Thoracic aorta (tissue), 2 donors: ENCODE measurements at places on chromosomes 2 and 18. TPM values are rescaled to one million over a fixed set of nuclear protein-coding genes. Genes with fewer than 3 reads are reported as not detected.
A peak's percentile ranks its signal among the peaks of the same experiment; 100 is the strongest.

GRCh38 chr2:128347701-128348539, 29.3 kb upstream of the HS6ST1 start:
- no peak overlapping the region for H3K4me3 ChIP-seq
- H3K27me3 ChIP-seq, result no peaks in the 10 kb centered on the region
- no peaks in the 10 kb centered on the region for H3K36me3 ChIP-seq

- no peak for DNase-seq
- no peaks in the 10 kb centered on the region for H3K36me3 ChIP-seq
- H3K27me3 ChIP-seq, result no peaks in the 10 kb centered on the region
- H3K27ac ChIP-seq, result no peak overlapping the region
- no peaks in the 10 kb centered on the region for H3K4me1 ChIP-seq
These were observed 795.1 kb upstream of the ZEB2 start for GRCh38 chr2:145315053-145315452.

Gene NT5DC4
- total RNA-seq, result not detected

- no peak for DNase-seq
- H3K27ac ChIP-seq, result no peak overlapping the region
- H3K4me3 ChIP-seq, result no peak overlapping the region
These were observed 43.0 kb upstream of the SLC1A4 start for GRCh38 chr2:64945973-64946768.

Gene COMMD1
- total RNA-seq, result 51.1 TPM

Gene MYO7B
- total RNA-seq, result 0.14 TPM

DNA sequence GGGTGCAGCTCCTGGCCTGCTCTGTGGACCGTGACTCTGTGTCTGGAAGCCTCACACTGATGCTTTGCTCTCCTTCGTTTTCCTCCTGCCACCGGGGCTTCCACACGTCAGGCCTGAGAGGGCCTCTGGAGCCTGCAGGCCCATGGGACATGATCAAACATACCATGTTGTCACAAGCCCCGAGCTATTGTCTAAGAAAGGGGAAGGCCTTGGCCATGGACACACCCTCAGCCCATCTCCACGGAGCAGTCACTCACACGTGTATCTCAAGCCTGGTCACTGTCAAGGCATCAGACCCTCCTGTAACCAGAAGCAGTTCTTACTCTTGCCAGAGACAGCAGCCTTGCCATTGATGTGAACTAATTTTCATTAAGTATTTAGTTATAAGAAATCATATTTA, 814.1 kb upstream of the SALL3 start:
- H3K27ac ChIP-seq, result no peak overlapping the region
- no peaks in the 10 kb centered on the region for H3K27me3 ChIP-seq
- DNase-seq, result no peak
- H3K36me3 ChIP-seq, result no peaks in the 10 kb centered on the region

DNA sequence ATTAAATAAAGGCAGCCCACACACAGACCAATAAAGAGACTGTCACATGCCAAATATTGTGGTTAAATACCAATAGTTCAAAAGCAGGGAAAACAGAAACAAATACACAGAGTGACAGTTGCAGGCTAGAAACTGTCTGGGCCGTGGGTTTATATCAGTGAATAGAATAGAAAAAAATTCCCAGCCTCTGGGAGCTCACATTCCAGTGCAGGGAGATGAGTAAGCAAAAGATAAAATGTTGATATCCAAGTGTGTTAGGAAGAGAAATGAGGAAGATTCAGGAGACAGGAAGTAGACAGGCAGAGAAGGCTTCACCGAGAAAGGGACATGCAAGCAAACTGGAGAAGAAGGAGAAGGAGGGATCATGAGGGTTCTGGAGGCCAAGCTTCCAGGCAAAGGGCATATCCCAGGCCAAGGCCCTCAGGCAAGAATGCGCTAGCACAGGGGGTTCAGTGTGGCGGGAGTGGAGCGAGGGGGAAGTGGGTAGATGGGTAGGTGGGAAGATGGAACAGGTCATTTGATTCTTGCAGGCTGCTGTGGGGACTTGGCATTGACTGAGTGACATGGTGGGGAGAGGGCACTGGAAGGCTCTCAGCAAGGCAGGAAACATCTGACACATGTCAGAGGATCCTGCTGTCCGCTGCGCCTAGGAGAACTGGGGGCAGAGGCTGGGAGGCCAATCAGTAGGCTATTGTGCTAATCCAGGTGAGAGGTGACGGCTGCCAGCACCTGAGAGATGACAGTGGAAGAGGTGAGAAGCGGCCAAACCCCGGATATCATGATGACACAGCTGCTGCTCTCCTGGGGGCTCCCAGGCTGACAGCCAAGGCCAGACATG, 89.2 kb downstream of the ZBTB7C start:
- no peak for DNase-seq
- no peaks in the 10 kb centered on the region for H3K27me3 ChIP-seq
- no peaks in the 10 kb centered on the region for H3K36me3 ChIP-seq
- no peaks in the 10 kb centered on the region for H3K4me1 ChIP-seq
- H3K27ac ChIP-seq, result no peak overlapping the region

DNA sequence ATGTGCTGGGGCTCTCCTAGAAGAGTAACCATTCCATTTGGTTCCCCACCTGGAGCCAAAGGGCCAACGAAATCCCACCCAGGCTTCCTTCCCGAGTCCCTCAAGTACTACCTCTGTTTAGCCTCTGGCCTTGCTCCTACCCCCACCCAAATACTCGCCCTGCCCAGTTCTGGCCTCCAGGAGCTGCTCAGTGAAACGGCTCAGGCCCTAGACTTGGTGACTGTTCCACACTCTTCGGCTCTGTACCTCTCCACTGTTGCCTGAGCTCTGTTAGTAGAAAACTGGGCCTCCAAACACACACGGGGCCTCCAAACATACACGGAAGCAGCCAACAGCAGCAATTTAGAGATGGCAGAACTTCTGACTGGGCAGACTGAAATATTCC, 4.2 kb downstream of the OTX1 start:
- no peak overlapping the region for H3K27ac ChIP-seq
- H3K4me1 ChIP-seq, result peaks cover 37% of the 10 kb centered on the region
- H3K27me3 ChIP-seq, result peaks cover 43% of the 10 kb centered on the region
- H3K4me3 ChIP-seq, result peak overlapping the region; percentile 63
- no peak for DNase-seq

DNA sequence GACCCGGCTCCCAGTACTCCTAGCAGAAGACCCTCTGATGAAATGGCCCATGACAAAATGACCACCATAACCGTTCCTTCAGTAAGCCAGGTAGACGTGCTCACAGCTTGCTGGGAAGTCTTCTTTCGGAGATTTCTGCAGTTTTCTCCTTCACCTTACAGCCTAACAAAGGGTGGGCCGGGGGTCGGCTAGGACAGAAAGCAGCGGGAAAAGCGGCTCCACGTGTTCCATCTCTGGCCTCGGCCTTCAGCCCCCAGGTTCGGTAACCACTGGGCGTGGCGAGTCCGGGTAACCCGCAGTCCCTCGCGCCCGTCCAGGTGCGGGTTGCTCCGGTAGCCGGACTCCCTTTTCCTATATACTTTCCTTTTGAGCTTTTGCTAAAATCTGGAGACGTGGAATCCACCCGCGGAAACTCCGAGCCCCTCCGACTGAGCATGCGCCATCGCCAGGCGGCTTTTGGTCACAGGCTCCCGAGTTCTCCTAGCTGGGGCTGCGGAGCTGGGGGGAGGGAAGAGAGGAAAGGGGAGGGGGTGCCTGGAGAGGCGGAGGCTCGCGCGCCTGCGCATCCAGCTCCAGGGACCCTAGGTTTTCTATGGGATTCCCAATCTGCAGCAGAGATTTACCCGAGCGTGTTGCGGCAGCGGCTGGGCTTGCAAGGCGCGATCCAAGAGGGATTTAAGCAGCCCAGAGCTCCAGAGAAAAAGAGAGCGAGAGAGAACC, at the start of gene VSNL1:
VSNL1 (plus strand) TSS at position 604 of the 720 bp plus-strand sequence. CDS start 51,379 bp downstream, outside the sequence.
- H3K27ac ChIP-seq, result no peak within 1 kb of the TSS
- DNase-seq, result peak; percentile 5
- no peaks in the 10 kb centered on the region for H3K4me1 ChIP-seq
- no peaks in the 10 kb centered on the region for H3K27me3 ChIP-seq
- peak within 1 kb of the TSS; percentile 70 for H3K4me3 ChIP-seq

Gene ASB18
- not detected for total RNA-seq

DNA sequence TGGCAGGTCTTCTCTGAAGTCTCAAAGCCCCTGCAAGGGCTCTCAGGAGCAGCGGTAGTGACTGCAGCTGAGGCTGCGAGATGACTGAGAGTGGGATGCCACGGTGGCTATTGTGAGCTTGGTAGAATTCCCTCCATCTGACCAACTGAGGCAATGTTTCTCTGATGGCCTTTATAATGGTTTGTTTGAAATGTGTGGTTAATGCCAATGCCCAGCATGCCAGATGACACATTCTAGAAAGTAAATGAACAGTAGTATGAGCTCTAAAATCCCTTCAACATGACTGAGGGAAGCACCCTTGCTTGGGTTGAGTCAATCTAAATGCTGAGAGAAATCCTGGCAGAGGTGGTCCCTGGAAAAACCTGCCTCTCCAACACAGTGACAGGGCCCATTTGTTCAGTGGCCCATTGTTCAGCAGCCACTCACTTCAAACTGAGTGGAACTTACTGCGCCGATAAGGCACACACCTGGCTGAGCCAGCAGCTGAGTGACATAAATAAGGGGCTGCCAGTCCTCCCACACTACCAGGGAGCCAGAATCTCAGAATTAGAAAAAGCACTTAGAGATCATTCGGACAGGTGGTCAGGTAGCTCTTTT, 31.7 kb downstream of the SULT1C2 start:
- no peaks in the 10 kb centered on the region for H3K4me1 ChIP-seq
- no peak overlapping the region for H3K27ac ChIP-seq
- DNase-seq, result no peak
- no peaks in the 10 kb centered on the region for H3K27me3 ChIP-seq
- H3K36me3 ChIP-seq, result no peaks in the 10 kb centered on the region
- H3K4me3 ChIP-seq, result no peak overlapping the region

Gene ZNF892
- total RNA-seq, result 7.6 TPM

- no peaks in the 10 kb centered on the region for H3K4me1 ChIP-seq
- H3K4me3 ChIP-seq, result no peak overlapping the region
- H3K36me3 ChIP-seq, result no peaks in the 10 kb centered on the region
- no peaks in the 10 kb centered on the region for H3K27me3 ChIP-seq
- H3K27ac ChIP-seq, result no peak overlapping the region
These were observed 134.8 kb upstream of the THUMPD2 start for GRCh38 chr2:39913648-39914461.

DNA sequence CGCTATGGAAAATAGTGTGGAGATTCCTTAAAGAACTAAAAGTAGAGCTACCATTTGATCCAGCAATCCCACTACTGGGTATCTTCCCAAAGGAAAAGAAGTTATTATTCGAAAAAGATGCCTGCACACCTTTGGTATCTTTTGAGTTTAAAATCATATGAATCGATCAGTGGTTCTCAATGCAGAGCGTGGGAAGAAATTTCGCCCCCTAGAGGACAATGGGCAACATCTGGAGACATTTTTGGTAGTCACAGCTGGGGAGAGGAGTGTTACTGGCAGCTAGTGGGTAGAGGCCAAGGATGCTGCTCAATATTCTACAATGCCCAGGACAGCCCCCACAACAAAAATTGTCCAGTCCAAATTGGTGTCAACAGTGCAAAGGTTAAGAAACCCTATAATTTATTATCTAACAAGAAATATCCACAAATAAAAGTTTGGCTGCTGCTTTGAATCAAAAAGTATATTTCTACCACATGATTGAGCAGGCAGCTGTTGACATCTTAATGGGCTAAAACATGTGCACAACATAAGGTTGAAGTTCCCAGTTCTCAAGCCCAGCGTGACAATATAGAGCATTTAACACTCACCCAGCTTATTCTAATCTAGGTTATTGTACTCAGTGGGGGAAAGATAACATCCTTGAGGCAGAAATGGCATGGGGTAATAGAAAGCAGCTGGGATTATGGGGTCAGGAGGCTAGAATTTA, 425.7 kb downstream of the LRATD1 start:
- no peak for DNase-seq
- H3K4me3 ChIP-seq, result no peak overlapping the region
- H3K36me3 ChIP-seq, result no peaks in the 10 kb centered on the region

DNA sequence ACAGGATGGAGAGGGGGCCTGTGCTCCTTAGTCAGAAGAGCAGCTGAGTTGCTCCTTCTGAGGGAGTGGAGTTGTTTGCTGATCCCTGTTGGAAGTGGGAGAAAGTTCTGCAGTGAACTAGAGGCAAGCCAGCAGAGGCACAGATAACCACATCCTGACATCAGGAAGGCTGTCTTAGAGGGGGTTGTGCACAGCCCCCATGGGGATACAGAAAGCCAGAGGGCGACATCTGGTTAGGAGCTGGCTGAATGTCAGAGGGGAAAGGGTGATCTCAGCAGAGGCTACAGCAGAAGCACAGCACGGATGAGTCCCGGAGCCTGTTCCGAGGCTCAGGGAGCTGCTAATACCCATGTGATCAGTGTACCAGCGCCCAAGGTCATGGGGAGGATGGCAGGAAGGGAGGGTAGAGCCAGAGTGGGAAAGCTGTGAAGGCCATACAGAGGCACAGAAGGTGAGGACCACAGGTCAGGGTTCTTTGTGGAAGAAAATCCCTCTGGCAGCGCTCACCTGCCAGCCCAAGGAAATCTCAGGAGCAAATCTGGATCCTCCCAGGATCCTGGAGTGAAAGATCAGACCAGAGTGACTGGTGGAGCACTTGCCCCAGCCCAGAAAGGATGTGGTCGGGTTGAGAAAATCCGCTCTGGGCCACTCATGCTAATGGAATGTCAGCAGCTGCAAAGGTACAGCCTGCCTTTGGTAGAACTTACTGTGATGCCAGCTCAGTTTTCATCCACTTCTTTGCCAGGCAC, 111.8 kb downstream of the STPG4 start:
- DNase-seq, result no peak
- H3K4me3 ChIP-seq, result peak overlapping the region; percentile 38
- peak overlapping the region; percentile 95 for H3K27ac ChIP-seq
- H3K27me3 ChIP-seq, result no peaks in the 10 kb centered on the region

- H3K4me1 ChIP-seq, result no peaks in the 10 kb centered on the region
- H3K4me3 ChIP-seq, result no peak overlapping the region
- no peak for DNase-seq
- H3K36me3 ChIP-seq, result no peaks in the 10 kb centered on the region
These were observed 326.6 kb upstream of the ID2 start for GRCh38 chr2:8355102-8355859.

DNA sequence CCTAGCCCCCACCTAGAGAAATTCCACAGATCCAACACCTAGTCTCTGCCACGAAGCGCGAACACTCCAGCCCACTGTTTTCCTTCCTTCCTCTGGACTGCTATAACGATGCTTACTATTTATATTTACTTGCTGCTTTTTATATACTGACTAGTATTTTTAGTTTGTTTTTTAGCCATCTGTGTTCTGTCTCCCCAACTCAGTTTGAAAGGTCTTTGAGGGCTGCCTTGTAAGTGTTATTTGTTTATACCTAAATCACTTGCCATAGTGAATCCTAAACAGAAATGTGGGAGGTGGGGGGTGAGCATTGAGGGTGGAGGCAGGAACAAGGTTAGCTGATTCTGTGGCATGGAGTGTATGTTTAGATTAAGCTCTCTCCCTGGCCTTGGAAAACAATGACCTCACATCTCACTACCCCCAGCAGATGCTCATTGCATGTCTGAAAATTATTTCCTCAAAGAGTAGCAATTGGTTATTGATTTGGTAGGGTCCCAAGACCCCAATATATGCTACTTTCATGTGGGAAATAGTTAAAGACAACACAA, 1.1 kb upstream of the NCKAP5 start:
- H3K27ac ChIP-seq, result no peak overlapping the region
- no peak for DNase-seq
- H3K4me1 ChIP-seq, result no peaks in the 10 kb centered on the region
- no peak overlapping the region for H3K4me3 ChIP-seq
- no peaks in the 10 kb centered on the region for H3K27me3 ChIP-seq

Gene GALNT5
- total RNA-seq, result 3.4 TPM

Gene ZNF512
- 62.5 TPM for total RNA-seq

Gene RFX8
- total RNA-seq, result 0.14 TPM

Gene ATP6V1C2
- 5.3 TPM for total RNA-seq

Gene ACMSD
- not detected for total RNA-seq

Gene NTSR2
- total RNA-seq, result not detected
